Upper lobe of left lung (tissue), 6 donors: ENCODE measurements at places on chromosomes 1 and 21.

DNA sequence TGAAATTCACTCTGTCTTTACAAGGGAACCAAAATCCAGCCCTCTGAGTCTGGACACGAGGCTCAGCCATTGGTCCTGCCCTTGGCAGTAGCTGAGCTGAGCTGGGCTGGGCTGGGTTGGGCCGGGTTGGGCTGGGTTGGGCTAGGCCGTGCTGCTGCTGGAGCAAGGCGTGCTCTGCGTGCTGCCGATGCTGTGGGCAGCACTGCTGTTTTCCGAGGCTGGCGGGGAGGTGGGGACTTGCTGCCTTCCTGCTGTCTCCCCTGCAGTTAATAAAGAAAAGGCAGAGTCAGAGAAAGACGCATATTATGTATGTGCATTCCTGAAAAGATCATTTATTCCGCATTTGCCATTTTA is 182.9 kb downstream of the CDC7 start:
- H3K4me1 ChIP-seq: peaks cover 48% of the 10 kb centered on the region
- H3K27me3 ChIP-seq: no peaks in the 10 kb centered on the region
- peak; percentile 24 for DNase-seq
- peak overlapping the region; percentile 76 for H3K27ac ChIP-seq
- H3K4me3 ChIP-seq: no peak overlapping the region

DNA sequence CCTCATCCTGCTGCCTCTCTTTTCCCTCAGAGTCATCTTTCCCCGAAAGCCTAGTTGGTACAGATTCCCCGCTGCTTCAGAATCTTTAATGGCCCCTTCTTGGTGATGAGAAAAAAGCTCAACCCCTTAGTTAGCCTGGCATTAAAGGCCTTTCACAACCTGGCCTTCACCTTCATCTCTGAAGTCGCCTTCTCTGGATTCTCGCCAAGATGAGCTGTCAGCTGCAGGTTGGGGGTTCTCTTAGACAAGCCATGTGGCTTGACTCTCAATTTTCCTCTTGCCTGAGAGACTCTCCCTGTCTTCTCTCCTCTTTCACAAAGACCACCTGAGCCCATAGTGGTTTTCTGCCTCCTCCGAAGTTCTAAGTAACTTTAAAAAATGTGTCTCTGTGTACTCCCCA is 15.5 kb upstream of the DISC1 start:
- no peaks in the 10 kb centered on the region for H3K27me3 ChIP-seq
- no peaks in the 10 kb centered on the region for H3K36me3 ChIP-seq
- H3K27ac ChIP-seq: no peak overlapping the region
- H3K4me1 ChIP-seq: peaks cover 17% of the 10 kb centered on the region
- DNase-seq: no peak

DNA sequence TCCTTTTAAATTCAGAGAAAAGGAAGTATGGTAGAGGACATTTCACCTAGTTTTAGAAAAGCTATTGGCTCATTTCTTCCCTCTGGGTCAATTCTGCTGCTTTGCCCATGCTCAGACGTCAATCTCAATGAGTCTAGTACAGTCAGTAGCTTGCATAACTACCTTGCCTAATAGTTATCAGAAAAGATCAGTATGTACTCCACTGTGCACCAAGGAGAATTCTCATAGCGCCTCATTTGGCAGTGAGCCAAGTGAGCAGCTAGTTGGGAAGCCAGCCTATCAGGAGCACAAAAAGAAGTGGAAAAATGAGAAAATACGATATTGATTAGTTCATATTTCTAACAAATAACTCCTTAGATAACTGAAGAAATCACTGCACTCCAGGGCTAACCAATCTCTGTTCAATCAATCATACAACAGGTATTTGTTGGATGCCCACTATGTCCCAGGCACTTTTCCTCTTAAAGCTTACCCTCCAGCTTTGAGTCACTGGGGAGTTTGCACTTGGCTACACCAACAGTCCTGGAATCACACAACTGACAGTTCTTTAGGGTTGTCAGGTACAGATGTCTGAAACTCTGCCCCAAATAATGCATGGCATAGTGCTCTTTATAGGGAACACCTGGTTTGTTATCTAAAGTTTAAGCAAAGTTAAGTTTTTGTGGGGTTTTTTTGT is 50.2 kb downstream of the PRDX6 start:
- H3K4me3 ChIP-seq: no peak overlapping the region
- no peaks in the 10 kb centered on the region for H3K4me1 ChIP-seq
- DNase-seq: no peak
- H3K27ac ChIP-seq: no peak overlapping the region
- H3K27me3 ChIP-seq: no peaks in the 10 kb centered on the region

GRCh38 chr1:53693773-53694717 is 44.9 kb downstream of the GLIS1 start:
- H3K36me3 ChIP-seq: no peaks in the 10 kb centered on the region
- H3K4me1 ChIP-seq: no peaks in the 10 kb centered on the region
- H3K27ac ChIP-seq: no peak overlapping the region
- DNase-seq: no peak
- H3K4me3 ChIP-seq: no peak overlapping the region
- H3K27me3 ChIP-seq: no peaks in the 10 kb centered on the region

DNA sequence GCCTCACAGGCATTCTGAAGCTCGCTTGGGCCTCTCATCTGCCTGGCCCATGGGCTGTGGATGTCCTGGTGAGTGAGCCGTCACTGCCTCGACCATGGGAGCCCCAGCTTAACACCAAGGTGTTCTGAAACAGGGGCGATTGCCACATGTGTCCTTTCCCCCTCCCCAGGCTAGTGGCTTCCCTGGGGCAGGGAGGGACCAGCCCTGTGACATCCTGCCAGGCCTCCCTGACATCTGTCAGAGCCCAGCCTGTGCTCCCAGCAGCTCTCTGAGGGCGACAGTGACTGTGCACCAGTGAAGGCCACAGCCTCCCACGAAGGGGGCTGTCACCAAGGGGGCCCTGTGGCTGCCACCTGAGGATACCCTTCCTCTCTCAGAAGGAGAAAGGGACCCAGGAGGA is 35.9 kb upstream of the CCDC27 start:
- DNase-seq: no peak
- H3K4me1 ChIP-seq: peaks cover 30% of the 10 kb centered on the region
- no peaks in the 10 kb centered on the region for H3K36me3 ChIP-seq
- H3K4me3 ChIP-seq: no peak overlapping the region

DNA sequence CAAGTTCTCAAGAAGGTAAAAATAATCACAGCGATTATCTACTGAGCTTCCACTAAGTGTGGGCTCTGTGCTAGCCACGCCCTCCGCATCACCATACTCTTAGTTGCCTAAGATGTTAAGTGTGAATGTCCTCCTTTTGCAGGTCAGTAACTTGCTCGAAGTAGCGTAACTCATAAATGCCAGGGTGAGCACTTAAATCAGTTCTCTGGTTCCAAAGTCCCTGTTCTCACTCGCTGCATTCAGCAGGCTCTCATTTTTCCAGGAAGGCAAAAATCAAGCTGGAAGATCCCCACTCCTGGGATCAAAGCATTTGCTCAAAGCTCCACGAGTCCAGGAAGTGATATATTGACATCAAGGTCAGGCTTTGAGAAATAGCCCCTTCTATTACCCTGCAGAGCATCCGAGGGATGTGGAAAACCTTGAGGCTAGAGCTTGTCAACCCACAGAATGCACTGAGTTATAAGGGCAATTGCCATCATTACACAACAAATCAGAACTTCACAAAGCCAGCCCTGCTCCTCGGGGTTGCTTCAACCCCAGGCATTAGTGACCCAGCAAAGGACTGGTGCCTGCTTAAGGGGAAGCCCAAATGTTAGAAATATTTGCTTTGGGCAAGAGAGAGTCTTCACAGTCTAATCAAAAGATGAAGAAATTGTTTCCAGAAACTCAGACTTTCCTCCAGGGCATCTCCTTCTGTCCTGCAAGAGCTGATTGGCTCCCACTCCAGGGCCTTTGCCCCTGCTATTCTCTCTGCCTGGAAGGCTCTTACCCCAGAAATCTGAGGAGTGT is 19.5 kb downstream of the SLC30A1 start:
- H3K4me1 ChIP-seq: no peaks in the 10 kb centered on the region
- no peaks in the 10 kb centered on the region for H3K27me3 ChIP-seq
- H3K36me3 ChIP-seq: no peaks in the 10 kb centered on the region
- no peak for DNase-seq
- no peak overlapping the region for H3K4me3 ChIP-seq

DNA sequence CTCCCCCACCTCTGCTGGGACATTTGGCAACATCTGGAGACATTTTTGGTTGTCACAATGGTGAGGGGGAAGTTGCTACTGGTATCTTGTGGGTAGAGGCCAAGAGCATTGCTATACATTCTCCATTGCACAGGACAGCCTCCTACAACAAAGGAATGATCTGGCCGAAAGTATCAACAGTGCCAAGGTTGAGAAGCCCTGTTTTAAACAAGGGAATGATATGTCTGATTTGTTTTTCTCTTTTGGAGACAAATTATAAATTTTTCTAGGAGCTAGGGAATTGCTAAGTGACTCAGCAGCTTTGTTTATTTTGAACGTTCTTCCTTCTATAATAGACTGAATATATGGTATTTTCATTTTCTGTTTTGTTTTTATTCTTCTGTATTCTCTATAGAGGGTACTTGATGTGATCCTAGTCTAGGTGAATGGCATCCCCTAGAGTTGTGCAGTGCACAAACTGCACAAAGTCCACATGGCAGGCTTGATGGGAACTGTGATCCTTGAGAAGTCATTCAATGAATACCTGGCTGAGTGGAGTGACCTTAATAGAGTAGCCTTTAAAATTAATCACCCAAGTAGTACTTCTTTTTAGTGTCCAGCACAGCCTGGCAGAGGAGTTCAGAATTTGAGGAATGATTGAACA is 288.6 kb upstream of the USP24 start:
- no peaks in the 10 kb centered on the region for H3K36me3 ChIP-seq
- no peak overlapping the region for H3K4me3 ChIP-seq
- DNase-seq: no peak
- no peak overlapping the region for H3K27ac ChIP-seq
- no peaks in the 10 kb centered on the region for H3K4me1 ChIP-seq
- H3K27me3 ChIP-seq: no peaks in the 10 kb centered on the region

- peaks cover 67% of the 10 kb centered on the region for H3K4me1 ChIP-seq
- no peaks in the 10 kb centered on the region for H3K27me3 ChIP-seq
- peak overlapping the region; percentile 97 for H3K27ac ChIP-seq
- DNase-seq: peak; percentile 96
- H3K36me3 ChIP-seq: no peaks in the 10 kb centered on the region
Observed at GRCh38 chr1:2546515-2547209, 9.5 kb upstream of the TNFRSF14 start.

- no peak overlapping the region for H3K4me3 ChIP-seq
- H3K27me3 ChIP-seq: no peaks in the 10 kb centered on the region
- H3K36me3 ChIP-seq: no peaks in the 10 kb centered on the region
- no peaks in the 10 kb centered on the region for H3K4me1 ChIP-seq
- no peak for DNase-seq
- no peak overlapping the region for H3K27ac ChIP-seq
Observed at GRCh38 chr1:29338908-29339575, 102.7 kb downstream of the PTPRU start.

GRCh38 chr21:41832596-41833496 is 46.3 kb downstream of the PRDM15 start:
- DNase-seq: no peak
- no peaks in the 10 kb centered on the region for H3K27me3 ChIP-seq
- H3K36me3 ChIP-seq: peaks cover 31% of the 10 kb centered on the region
- no peaks in the 10 kb centered on the region for H3K4me1 ChIP-seq
- no peak overlapping the region for H3K4me3 ChIP-seq
- H3K27ac ChIP-seq: no peak overlapping the region

DNA sequence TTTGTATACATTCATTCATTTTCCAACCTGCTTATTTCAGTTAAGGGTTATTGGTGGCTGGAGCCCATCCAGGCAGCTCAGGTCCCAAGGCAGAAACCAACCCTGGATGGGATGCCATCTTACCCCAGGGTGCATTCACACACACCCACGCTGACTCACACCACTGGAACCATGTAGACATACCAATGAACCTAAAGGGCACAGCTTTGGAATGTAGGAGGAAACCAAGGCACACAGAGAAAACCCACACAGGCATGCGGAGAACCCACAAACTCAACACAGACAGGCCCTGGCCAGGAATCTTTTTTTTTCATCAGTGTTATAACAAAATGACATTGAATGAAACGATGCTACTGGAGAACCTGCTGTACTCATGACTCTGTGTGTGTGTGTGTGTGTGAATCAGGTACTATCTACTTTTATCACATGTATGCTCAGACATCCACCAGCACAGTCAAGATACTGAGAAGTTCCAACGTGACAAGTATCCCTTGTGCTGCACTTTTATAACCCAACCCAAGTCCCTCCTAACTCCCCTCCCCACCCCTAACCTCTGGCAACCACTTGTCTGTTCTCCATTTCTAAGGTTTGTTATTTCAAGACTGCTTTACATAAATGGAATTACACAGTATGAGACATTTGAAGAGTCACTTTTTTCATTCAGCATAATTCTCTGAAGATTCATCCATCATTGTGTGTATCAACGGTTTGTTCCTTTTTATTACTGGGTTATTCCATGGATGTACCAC is 286.8 kb upstream of the PLD5 start:
- DNase-seq: no peak
- no peaks in the 10 kb centered on the region for H3K36me3 ChIP-seq
- no peak overlapping the region for H3K4me3 ChIP-seq
- no peak overlapping the region for H3K27ac ChIP-seq

DNA sequence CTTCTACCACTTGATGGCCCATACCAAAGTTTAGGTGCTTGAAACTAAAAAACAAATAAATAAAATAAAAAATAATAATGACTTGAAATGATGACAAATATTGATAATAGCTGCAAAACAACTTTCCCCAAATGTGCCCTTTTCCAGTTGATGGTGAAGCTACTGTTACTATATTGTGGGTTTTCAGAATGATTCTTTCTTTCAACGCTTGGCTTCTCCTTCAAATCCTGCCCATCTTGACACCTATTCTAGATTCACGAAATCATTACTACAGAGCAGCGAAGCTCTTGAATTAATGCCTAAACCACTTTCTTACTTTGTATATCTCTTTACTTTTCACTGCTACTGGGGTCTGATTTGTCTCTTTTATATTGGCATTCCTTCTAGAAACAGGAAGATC is 9.2 kb upstream of the C1orf141 start:
- H3K27me3 ChIP-seq: no peaks in the 10 kb centered on the region
- no peaks in the 10 kb centered on the region for H3K36me3 ChIP-seq
- no peak overlapping the region for H3K4me3 ChIP-seq
- no peak overlapping the region for H3K27ac ChIP-seq
- peaks cover 4% of the 10 kb centered on the region for H3K4me1 ChIP-seq

DNA sequence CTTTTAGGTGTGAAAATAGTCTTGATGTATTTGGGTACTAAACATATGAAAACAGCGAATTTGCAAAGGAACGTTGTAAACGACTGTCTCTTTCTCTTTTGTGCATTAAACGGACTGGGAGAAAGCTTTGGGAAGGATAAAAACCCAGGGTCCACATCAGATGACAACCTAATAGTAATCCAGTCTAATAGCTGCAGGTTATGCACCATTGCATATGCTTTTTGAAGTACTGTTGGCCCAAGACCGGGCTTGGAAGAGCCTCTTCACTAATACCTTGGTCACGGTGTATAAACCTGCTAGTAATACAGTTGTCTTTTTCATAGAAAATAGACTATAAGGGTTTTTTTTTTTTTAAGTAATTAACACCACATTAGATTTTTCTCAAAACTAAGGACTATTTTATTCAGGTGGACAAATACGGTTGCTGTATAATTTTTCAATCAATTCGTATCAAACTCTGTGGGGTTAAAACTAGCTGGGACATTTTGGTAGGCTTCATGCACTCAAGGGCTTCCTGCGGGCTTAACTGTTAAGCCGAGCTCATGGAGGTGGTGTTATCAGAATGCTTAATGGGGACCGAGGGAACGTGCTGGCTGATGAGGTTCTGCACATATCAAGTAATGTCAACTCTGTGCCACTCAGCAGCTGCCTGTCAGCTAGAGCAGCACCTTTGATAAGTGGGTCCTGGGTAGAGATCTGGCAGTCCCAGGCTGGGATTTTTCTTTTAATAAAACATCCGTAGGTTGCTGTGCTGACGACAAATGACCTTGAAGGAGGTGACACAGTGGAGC is 2.1 kb downstream of the RYR2 start:
- H3K27ac ChIP-seq: no peak overlapping the region
- no peak overlapping the region for H3K4me3 ChIP-seq
- peaks cover 20% of the 10 kb centered on the region for H3K4me1 ChIP-seq
- peaks cover 15% of the 10 kb centered on the region for H3K27me3 ChIP-seq
